Endodermal cell (in vitro differentiated cells): ENCODE measurements at places on chromosomes 11 and 22.

GRCh38 chr11:43790444-43790794 lies 90.2 kb upstream of the ALKBH3 start:
- DNase-seq: no peak

- DNase-seq: no peak
Observed at GRCh38 chr11:26704249-26704648, 17.6 kb downstream of the SLC5A12 start.

DNA sequence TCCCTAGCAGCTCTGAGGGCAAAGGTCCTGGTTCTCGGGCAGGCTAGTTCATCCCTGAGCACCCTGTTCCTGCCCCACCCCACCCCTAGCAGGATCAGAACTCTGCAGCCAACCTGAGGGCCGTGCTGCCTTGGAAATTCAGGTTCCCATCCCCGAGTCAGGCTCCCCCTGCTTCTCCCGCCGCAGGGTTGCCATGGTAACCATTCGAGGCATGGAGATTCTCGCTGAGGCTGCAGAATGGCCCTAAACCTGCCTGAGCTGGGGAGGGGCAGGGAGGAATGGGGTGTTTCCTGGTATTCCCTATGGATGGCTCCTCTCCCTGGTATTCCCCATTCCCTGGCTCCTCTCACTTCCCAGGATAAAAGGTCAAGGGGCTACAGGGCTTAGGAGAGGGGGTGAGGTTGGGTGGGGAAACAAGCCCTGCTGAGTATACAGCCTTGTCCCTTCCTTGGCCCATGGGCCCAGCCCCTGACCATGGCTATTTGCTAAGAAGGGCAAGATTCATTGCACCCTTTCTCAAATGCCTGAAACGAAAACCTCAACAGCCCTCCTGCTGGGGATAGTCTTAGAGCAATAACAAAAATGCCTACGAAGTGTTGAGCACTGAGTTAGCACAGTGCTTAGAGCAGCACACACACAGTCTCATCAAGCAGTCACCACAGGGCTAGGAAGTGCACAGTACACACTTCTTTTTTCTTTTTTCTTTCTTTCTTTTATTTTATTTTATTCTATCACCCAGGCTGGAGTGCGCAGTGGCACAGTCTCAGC lies 58.7 kb downstream of the CHST1 start:
- DNase-seq: peak; percentile 88

- DNase-seq: no peak
Observed at GRCh38 chr11:25396847-25397246, 900.0 kb downstream of the LUZP2 start.

DNA sequence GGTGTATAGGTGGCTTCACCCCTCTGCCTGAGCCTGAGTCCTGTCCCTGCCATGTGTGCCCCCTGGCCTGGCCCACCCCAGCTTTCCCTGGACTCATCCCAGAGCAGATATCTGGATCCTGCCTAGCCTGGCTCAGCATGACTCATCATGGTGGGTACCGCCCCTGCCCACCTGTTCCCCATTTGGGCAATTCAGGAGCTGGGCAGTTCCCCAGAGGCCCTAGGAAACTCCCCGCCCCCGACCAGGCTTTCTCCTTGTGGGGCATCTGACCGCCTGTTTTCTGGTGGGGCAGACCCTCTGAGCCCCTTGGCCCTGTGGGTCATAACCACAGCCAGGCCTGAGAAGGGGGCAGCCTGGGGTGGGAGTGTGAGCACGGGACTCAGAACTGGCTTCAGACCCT lies 4.4 kb downstream of the TSPO start:
- DNase-seq: no peak

DNA sequence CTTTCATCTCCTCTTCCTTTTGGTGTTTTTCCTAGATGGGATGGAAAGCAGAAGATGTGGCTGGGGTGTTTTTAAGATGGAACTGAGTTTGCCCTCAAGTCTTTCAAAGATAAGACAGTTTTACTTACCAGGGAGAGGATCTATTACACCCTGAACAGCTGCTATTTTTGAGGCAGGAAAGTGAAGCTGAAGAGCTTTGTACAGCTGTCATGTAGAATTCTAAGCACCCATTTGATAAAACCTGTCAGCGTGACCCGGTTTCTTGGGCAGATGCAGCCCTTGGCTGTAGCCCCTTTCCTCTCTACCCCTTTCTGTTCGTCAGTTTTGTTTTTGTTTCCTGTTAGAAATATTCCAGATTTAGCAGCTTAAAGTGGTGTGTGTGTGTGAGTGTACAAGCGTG lies 35.2 kb downstream of the FAT3 start:
- DNase-seq: no peak

- DNase-seq: peak; percentile 79
Observed at GRCh38 chr22:42976217-42976933, 38.6 kb downstream of the PACSIN2 start.

GRCh38 chr11:116366451-116366850 lies 406.3 kb downstream of the BUD13 start:
- no peak for DNase-seq

- DNase-seq: no peak
Observed at GRCh38 chr11:96331699-96332116, 11.3 kb downstream of the MAML2 start.

DNA sequence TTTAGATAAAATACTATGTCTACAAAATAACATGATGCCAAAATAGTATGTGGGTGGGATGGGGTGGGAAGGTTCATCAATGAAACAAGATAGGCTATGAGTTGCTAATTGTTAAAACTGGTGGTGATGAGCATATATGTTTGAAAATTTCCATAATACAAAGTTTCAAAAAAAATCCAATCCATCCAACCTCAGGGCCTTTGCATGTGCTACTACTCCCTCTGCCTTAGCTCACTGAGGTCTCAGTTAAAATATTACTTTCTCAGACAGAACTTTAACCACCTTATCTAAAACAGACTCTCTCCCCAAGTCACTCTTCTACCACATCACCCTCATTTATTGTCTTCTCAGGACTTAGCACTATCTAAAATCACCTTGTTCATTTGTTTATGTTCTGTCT lies 201.1 kb downstream of the TTC28 start:
- DNase-seq: no peak

GRCh38 chr11:64854534-64855502 lies 10.4 kb upstream of the CDC42BPG start:
- peak; percentile 79 for DNase-seq

- DNase-seq: peak; percentile 73
Observed at GRCh38 chr11:43943931-43944751, 1.7 kb downstream of the C11orf96 start.

DNA sequence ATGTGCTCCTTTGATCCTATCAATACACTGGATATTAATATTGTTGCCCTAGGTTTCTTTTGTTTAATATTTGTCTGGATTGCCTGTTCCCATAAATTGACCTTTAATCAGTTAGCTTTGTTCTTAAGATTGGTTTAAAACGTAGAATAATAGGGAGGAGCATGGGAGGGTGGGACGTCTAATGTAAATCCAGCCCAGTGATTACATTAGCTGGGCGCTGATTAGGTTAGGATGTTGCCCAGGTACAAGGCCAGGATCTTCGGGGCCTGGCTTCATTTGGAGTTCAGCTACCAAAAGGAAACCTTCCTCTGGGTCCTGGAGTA lies at the start of gene SRSF8:
Gene SRSF8 (plus strand): TSS at position 204 of the 323 bp plus-strand sequence. CDS start 308 bp downstream, outside the sequence.
- no peak for DNase-seq

DNA sequence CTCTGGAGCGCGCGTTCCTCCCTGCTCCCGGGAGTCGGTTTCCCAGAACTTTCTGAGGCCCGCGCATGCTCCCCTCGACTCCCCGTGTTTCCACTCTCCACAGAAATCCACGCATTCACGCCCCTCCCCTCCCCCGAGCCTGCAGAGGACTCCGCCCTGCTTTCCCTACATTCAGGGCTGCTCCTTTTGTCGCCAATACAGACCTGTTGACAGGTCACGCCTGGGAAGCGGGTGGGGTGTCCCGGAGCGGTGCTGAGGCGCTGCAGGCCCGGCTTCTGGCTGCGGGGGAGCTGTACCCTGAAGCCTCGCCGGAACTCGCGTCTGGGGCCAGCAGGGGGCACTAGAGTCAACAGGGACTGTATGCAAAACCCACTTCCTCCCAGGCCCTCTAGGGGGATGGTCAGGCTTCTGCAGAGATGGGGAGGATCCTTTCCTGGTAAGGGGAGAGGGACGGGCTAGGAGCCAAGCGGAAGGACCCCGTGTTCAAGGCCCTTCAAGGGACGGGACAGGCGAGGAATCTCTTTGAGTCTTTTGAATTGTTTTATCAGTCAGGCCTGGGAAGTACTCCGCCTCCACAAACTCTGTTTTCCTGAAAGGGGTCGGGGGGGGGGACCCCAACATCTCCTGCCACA lies at the start of gene PRAME:
Gene PRAME (minus strand): TSS at position 294 of the 632 bp plus-strand sequence. CDS start 2,433 bp downstream, outside the sequence.
- DNase-seq: peak; percentile 95

DNA sequence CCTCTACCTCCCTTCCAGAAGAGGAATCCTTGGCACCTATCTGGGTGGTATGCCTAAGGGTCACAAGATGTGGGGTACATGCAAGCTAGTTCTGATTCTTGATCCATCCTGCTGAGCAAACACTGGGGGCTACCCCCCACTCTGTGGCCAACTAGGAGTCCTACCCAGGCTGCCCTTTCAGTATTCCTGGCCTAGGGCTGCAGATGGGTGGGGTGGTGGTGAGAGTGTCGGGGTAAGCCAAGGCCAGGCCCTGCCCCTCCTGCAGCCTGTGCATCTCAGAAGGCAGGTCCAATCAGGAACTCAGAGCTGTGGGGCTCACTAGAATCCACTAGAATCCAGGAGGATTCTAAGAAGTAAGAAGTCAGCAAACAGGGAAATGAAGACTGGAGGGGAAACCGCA lies 10.9 kb downstream of the SSH3 start:
- DNase-seq: no peak

- peak; percentile 21 for DNase-seq
Observed at GRCh38 chr22:41229730-41230400, 10.9 kb downstream of the CHADL start.

- DNase-seq: no peak
Observed at GRCh38 chr22:22960307-22960706, 72.7 kb downstream of the IGLL5 start.

DNA sequence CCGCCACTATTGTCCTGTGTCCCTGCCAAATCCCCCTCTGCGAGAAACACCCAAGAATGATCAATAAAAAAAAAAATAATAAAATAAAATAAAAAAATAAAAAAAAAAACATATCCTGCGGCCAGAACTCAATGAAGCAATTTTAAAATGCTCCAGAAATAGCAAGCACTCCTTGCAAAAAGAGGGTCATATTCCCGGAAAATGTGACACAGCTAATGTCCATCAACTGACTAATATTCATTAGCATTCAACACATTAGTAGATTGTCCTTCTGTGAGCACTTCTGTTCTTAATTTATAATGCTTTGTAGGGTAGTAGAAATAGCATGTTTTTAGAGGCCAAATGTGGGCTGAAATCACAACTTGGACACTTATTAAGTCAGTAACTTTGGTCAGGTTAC lies 252.3 kb upstream of the SESN3 start:
- no peak for DNase-seq

- DNase-seq: no peak
Observed at GRCh38 chr11:102874852-102875251, at the start of gene MMP12. Gene MMP12, minus strand, starts transcription at chr11:102874982. Its CDS starts 45 bp downstream, at chr11:102874937.

DNA sequence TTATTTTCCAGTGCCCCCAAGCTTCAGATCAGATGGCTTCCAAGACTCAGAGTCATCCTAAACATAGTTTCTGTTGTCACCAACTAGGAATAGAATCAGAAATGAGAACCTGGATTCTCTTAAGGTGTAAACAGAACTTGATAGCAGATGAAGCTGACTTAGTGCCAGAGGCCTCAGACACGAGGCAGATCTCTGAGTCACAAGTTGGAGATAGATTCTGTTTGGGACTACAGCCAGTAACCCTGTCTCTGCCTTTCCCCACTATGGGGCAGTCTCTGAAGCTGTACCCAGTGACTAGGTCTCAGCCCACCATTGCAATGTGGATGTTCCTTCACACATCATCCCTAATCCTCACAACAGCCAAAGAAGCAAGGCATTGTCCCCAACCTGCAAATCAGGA lies 25.4 kb downstream of the NEU3 start:
- DNase-seq: no peak

- no peak for DNase-seq
Observed at GRCh38 chr11:16924462-16924825, 89.8 kb downstream of the PLEKHA7 start.

- DNase-seq: no peak
Observed at GRCh38 chr11:73047773-73048371, 94.2 kb downstream of the FCHSD2 start.

DNA sequence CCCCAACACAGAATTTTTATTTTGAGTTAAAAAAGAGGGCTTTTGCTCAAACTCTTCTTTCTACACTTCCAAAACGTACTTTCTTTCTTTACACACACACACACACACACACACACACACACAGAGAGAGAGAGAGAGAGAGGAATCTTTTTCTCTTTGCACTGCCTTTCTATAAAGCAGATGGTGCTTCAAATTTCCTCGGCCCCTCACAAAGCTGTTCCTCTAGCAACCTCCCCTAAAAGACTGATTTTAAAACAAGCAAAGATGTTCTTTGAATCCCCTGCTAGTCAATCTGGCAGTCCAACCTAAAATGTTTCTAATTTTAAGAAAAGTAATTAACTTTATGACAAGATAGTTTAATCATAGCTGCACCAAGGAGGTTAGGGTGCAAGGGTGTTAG lies 2.7 kb upstream of the ANO3 start:
- no peak for DNase-seq

DNA sequence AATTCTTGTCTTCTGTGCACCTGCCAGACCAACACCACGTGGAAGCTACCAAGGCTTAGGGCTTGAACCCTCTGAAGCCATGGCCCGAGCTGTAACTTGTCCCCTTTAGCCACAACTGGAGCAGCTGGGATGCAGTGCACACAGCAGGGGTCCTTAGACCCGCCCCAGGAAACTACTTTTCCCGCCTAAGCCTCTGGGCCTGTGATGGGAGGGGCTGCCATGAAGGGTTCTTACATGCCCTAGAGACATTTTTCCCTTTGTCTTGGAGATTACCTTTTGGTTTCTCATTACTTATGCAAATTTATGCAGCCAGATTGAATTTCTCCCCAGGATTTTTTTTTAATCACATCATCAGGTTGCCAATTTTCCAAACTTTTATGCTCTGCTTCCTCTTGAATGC lies 9.7 kb downstream of the PATE3 start:
- DNase-seq: peak; percentile 71

GRCh38 chr11:133228471-133229329 lies 303.6 kb downstream of the OPCML start:
- DNase-seq: peak; percentile 89
